Effector memory CD8-positive, alpha-beta T cell (primary cell): ENCODE measurements at places on chromosomes 12 and 14.

GRCh38 chr12:111274777-111275176 lies 94.1 kb downstream of the PHETA1 start:
- DNase-seq = no peak

- DNase-seq = no peak
These were observed 13.9 kb downstream of the PELI2 start for GRCh38 chr14:56131865-56132833.

DNA sequence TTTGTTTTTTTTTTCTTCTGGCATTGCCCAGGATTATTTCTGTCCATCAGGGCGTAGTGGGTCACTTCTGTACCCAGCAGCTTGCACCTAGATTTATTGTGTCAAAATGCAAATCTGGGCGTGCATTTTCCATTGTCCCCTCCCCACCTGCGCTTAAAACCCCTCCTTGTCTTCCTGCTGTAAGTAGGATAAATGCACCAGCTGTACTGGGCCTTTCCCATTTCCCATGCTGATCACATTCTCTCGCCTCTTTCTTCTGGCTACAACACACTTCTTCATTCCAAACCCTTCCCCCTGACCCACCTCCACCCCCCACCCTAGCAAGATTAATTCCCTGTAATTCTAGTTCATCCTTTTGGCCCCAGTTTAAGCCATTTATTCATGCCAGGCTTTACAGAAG lies 128.0 kb downstream of the ETV6 start:
- no peak for DNase-seq

GRCh38 chr14:95056476-95056875 lies 100.9 kb downstream of the DICER1 start:
- no peak for DNase-seq

DNA sequence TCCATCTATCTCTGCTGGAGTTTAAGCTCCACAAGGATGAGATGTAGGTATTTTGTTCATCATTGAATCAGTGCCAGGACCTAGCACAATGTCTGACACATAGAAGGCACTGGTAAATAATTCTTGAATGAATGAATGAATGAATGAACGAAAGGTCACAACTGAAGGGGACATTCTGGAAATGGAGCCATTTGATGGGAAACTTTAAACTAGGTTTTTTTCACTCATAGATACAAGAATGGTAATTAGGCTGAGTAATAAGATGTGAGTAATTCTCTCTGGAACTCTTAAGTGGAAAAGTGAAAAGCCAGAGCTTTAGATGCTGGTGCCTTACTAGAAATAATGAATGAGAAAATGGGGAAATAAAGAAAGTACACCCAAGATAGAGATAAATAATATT lies 44.3 kb downstream of the SCN8A start:
- no peak for DNase-seq

DNA sequence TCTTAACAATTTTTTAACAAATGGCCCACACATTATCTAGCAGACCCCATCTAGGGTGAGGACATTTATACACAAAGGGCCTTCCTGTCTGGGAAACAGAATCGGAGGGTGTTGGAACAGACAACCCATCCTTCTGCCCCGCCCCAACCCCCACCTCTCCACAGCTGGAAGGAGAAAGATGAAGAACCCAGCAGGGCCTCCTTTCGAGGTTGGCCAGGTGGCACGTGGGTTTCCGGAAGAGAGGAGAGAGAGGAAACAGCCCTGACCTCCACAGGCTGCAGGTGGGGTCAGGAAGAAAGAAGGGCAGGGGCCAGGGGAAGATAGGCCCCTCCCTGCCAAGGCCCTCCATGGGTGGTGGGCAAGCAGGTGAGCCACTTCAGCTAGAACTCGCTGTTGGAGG lies 57.2 kb downstream of the LRRC74A start:
- no peak for DNase-seq

DNA sequence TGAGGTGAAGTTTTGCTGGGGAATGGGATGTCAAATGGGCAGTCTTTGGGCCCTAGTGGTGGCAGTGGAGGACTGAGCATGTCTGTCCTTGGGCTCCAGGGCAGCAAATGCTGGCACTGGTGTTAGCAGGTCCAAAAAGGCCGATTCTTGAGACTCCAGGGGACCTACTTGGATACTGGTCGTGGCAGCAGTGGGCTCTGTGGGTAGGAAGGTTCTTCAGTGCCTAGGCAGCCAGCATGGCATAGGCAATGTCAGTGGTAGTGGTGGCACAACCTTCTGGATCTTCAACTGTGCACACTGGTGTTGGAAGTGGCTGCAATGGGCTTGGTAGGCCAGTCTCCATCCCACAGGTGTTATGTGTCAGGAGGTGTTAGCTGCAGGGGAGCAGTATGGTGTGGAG lies 334.7 kb upstream of the KITLG start:
- DNase-seq = no peak

DNA sequence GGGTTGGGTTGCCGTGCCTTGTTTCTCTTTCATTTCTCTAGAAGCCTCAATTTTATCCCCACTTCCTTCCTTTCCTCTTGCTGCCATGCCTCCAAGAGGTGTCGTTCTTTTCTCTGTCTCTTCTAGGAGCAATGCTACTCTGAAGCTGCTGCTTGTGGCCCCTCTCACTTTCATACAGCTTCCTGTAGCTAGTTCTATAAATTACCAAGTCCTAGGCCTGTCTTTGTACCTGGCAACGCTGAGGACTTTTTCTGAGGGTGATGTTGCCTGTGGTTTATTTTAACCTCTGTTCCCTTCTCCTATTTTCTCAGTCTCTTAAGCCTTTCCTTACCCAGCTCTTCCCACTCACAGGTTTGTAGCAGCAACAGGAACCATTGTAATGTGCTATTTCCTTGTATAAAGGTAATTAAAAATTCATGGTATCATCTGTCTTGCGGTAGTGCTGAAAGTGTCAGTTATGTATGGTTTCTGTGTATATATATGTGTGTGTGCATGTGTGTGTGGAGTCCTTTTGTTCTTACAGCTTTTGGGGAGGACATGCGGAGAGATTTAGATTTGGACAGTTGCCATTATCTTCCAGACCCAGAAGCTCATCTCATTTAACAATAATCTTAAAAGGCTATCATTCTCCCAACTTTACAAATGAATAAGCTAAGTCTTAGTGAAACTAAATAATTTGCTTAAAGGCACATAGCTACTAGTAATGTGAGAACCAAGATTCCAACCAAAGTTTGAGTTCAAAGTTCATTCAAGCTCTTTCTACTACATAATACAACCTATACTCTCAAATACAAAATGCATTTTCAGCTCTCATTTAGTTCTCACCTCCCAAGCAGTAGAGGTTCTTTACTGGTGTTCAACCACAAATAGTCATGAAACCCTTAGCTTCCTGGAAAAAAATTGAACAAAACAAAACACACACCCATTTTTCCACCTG lies 43.8 kb downstream of the DDHD1 start:
- peak; percentile 39 for DNase-seq

DNA sequence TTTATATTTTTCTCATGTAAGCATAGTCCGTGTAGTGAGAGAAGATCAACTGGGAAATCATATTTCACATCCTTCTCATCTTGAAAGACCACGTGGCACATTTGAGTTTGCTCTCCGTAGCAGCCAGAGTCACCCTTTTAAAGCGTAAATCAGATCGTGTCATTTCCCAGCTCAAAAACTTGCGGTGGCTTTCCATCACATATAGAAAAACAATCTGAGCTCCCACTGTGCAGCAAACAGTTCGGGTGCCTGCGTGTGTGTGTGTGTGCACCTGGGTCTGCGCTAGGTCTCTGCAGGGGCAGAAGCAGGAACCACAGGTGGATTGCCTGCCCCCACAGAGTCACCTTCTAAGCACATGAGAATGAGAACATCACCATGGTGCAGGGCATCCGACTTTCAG lies 338.2 kb downstream of the TRHDE start:
- DNase-seq = no peak

GRCh38 chr14:54760866-54761575 lies 141.6 kb downstream of the GCH1 start:
- DNase-seq = no peak

DNA sequence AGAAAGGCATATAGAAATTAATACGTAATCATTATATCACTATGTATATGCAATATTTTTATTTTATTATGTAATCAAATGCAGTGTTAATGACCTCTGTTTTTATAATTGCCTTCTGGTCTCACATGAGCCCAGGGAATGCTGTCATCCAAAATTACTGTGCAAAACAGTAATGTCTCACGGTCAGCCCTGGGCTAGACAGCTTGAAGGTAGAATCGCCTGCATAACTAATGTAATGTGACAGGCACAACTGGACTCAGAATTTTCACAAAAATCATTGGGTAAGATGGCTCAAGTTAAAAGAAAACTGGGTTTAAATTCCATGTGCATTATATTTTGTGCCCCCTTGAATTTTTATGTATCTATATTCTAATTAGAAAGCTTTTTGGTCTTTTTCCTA lies 293.3 kb downstream of the PPFIA2 start:
- no peak for DNase-seq

GRCh38 chr12:105331805-105332251 lies 1.3 kb downstream of the C12orf75 start:
- peak; percentile 16 for DNase-seq

GRCh38 chr12:96212456-96213375 lies 18.5 kb downstream of the ELK3 start:
- DNase-seq = no peak

DNA sequence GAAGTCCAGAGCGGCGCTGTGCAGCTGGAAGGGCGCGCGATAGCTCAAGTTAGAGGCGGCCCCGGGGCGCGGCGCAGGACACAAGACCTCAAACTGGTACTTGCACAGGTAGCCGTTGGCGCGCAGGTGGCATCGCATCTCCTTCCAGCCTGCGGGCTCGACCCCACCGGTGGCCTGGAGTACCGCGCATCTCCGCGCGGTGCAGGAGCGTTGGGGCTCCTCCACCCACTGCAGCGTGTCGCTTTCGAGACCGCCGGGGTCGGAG lies 553 bp downstream of the CLEC14A start:
- DNase-seq = no peak

DNA sequence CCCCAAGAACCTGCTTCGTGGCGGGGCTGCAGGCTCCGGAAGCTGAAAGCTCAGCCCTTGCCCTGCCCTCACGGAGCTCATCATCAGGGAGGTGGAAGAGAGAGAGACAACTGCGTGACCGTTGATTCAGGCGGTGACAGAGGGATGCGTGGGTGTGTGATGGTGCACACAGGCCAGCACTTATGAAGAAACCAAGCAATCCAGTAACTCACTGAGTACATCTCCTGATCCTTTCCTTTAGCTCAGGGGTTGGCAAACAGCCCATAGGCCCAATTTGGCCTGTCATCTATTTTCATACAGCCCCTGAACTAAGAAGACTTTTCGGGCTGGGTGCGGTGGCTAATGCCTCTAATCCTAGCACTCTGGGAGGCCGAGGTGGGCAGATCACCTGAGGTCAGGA lies 49.9 kb downstream of the TESC start:
- DNase-seq = no peak

DNA sequence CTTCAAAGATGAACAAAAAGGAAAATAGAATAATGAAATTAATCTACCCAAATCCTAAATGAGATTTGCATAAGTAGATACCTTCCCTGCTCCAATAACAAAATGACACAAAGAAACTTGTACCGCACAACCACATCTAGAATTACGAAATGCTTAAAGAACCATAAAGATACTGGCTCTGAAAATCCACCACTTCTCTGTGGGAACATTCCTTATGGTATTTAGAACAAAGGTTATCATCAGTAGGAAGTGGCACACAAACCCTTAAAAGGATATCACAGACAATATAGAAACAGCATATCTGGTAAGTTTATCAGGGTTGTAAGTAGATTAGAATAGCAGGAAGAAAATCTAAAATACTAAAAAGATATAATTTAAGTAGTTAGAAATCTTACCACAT lies 11.6 kb downstream of the IAPP start:
- DNase-seq = no peak

- no peak for DNase-seq
These were observed 450.5 kb upstream of the FAR2 start for GRCh38 chr12:28698553-28698952.

DNA sequence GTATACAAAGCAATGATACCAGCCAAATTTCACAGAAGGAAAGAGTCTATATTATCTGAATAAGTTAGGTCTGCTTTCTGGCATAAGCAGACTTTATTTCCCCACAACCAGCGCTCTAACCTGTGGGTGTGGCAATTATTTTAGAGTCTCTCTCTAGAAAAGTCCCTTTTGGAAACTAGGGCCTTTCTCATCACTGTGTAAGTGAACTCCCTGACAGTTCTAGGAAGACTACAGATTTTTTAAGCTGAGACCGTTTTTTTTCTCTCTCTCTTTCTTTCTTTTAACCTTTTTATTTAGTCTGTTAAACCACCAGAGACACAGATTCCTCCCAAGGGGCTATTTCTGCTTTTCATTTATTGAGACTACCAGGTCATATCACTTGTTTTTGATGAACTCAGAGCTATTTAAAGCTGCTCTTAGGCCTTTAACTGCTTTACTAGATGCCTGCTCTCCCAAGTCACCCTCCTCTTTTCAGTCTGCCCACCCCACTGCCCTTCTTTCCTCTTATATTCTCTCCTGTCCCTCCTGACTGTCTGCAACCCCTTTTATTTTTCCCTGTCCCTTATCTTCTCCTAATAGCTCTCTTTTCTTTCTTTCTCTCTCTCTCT lies 69.2 kb upstream of the ARHGAP5 start:
- DNase-seq = no peak

DNA sequence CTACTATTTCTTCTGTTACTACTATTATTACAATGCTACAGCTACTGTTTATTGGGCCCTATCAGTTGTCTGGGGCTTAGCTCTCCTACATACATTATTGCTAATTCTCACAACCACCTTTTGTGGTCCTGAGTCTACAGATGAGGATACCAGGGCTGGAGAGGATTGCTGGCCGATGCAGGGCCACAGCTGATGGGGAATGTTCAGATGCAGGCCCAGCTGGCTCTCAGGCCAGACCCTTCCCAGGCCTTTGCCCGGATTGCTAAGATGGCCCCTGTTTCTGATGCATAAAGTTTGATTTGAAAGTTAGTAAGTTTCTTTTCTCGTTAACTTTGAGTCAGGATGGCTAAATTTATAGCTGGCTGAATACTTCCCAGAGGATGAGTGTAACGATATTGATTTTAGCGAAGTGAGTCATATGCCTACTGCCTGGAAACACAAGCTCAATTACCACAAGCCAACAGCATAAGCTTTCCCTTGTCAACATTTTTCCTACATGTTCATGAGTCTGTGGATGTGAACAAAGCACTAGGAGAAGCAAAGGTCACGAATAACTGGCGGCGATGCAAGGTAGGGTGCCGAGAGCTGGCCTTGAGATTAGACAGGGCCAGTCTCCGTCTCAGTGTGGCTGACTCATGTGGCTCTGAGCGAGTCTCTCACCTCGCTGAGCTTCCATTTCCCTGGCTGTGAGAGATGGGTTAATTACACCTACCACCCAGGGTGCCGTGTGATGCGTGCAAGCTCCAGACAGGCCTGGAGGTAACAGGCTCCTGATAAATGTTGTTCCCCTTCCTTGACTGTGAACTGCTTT lies 111.0 kb downstream of the BEGAIN start:
- no peak for DNase-seq

GRCh38 chr12:47077206-47078085 lies 2.0 kb upstream of the PCED1B start:
- DNase-seq = no peak
